Urinary bladder (tissue), 4 donors: ENCODE measurements at places on chromosomes 5 and 9.

GRCh38 chr9:17191082-17191481 lies 56.2 kb downstream of the CNTLN start:
- no peak for DNase-seq

DNA sequence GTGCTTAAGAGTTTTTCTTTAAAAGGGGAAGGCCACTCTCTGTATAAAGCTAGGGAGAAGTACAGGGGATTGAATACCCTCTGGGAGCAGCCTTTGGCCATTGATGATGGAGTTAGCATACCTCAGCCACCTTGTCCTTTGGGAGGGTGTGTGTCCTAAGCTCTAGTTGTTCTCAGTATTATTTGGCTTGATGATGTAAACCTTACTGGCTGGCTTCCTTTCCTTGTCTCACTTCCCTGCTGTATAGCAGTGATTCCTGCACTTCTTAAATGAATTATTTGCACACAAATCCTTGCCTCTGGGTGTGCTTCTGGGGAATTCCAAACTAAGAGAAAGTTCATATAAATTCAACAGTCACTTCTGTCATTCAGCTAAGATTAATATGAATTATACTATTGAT lies 234.9 kb upstream of the RIOK2 start:
- DNase-seq = no peak

DNA sequence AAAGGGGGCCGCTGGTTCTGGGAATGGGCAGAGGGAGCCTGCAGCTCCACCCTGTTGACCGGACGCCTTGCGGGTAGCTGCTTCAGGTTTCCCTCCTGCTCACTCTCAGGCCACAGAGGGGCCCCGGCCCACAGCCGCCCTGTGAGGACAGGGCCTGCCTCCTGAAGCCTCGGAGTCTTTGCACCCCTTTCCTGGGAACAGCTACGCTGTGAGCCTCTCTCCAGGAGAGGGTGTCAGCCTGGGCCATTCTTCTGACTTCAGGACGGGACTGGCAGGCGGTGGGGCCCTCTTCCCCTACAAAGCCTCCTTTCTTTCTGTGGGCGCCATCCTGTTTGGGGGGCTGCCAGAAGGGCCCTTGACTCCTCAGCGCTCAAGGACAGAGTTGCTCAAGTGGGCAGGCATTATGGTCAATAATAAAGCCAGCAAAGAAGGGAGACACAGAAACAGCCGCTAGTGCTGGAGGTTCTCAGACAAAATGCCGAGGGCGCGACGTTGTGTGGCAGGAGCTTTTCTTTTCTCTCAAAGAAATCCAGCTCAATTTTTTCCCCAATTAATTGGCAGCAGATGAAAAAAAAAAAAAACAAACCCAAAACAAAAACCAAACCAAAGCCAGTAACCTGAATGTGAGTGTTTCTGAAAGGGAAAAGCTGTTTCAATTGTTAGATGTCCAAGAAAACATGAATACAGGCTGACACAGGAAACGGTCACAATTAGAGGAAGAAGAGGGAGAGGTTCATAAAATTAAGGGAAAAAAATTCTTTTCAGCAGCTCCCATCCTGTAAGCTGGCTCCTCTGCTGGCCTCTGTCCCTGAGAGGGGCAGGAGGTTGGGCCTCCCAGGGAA lies 12.8 kb upstream of the SLC25A51 start:
- no peak for DNase-seq

- no peak for DNase-seq
Measured at GRCh38 chr5:109907189-109907588, 217.5 kb downstream of the MAN2A1 start.

DNA sequence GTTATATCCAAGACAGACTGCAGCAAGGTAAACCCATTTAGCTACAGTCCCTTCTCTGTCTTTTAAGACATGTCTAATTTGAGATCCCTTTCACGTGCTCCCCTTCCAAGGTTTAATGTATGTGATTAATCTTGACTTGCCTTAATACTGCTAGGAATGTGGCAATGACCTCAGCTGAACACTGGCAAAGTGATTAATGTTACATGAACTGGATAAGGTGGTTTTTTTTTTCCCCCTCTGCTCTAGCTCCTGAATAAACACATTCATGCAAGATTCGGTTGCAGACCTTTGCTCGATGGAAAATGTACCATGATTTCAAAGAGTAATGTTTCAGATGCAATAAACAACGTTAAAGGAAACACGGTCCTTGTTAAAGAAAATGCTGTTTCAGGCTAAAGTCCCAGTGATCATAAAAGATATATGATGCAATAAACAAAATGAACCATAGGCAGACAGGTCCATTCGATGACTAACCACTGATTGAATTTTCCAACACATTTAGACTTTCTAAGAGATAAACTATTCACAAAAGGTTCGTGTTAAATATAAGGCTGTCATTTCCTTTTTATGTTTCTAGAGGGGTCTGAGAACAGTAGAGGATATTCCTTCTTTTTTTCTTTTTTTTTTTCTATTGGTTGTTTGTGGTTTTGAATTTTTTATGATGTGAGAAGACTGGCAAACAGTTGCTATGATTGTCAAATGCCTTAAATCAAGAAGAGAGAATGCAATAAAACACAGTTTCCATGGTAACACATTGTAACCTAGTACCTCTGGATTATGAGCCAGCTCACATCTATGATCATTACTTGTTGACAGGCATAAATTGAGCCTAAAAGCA lies 44.7 kb upstream of the ZNF608 start:
- no peak for DNase-seq

DNA sequence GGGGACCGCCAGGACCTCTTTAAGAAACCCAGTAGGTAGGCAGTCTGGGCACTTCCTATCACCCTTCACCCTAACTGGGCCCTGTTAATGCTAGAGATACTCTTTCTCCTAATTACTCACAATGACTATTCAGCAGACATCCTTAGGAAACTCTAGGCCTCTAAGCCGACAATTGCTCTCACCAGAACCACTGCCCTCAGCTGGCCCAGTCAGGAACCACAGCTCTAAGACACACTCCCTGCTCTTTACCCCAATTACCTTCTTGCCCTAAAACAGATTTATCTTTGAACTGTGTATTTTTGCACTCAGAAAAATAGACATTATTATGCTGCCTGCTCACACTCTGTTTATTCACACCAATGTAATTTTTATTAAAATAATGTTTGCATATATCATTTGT lies 432.6 kb upstream of the SLC30A5 start:
- DNase-seq = no peak
